ENCODE measurements at places on chromosomes 2 and 18. TPM values are rescaled to one million over a fixed set of nuclear protein-coding genes. Genes with fewer than 3 reads are reported as not detected.

Gene SULT6B1
- total RNA-seq = not detected

DNA sequence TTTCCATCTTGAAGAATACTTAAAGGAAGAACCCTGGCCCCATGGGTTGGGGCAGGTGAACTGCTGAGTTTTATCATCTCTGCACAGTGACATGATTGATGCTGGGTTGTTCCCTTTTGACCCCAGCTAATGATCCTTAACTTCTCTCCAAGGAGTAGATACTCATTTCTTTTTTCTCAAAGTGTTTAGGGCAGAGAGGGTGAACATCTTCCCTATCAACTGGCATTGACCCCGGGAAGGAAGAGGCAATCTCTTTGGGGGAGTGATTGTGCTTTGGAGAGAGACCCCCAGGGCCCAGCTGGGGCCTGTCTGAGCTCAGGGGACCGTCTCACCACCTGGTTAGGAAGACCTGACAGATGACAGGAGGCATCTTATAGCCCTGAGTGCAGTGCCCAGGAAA lies 190.6 kb downstream of the FHOD3 start:
- H3K27me3 ChIP-seq = no peaks in the 10 kb centered on the region
- H3K27ac ChIP-seq = no peak overlapping the region
- DNase-seq = no peak
- no peak overlapping the region for H3K4me3 ChIP-seq
- H3K4me1 ChIP-seq = no peaks in the 10 kb centered on the region

DNA sequence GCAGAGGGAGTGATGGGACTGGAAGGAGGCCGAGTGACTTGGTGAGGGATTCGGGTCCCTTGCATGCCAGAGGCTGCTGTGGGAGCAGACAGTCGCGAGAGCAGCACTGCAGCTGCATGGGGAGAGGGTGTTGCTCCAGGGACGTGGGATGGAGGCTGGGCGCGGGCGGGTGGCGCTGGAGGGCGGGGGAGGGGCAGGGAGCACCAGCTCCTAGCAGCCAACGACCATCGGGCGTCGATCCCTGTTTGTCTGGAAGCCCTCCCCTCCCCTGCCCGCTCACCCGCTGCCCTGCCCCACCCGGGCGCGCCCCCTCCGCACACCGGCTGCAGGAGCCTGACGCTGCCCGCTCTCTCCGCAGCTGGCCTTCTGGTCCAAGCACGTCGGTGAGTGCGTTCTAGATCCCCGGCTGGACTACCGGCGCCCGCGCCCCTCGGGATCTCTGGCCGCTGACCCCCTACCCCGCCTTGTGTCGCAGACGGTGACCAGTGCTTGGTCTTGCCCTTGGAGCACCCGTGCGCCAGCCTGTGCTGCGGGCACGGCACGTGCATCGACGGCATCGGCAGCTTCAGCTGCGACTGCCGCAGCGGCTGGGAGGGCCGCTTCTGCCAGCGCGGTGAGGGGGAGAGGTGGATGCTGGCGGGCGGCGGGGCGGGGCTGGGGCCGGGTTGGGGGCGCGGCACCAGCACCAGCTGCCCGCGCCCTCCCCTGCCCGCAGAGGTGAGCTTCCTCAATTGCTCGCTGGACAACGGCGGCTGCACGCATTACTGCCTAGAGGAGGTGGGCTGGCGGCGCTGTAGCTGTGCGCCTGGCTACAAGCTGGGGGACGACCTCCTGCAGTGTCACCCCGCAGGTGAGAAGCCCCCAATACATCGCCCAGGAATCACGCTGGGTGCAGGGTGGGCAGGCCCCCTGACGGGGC lies 4.6 kb downstream of the PROC start:
- H3K4me3 ChIP-seq = peak overlapping the region; percentile 41
- H3K27me3 ChIP-seq = peaks cover 49% of the 10 kb centered on the region
- H3K36me3 ChIP-seq = no peaks in the 10 kb centered on the region
- no peak for DNase-seq

- H3K4me1 ChIP-seq = peaks cover 6% of the 10 kb centered on the region
- DNase-seq = no peak
- no peak overlapping the region for H3K4me3 ChIP-seq
- H3K27ac ChIP-seq = no peak overlapping the region
- H3K27me3 ChIP-seq = no peaks in the 10 kb centered on the region
These were observed 140.7 kb upstream of the THUMPD2 start for GRCh38 chr2:39919511-39920306.

Gene SLC40A1
- total RNA-seq = 39.7 TPM

DNA sequence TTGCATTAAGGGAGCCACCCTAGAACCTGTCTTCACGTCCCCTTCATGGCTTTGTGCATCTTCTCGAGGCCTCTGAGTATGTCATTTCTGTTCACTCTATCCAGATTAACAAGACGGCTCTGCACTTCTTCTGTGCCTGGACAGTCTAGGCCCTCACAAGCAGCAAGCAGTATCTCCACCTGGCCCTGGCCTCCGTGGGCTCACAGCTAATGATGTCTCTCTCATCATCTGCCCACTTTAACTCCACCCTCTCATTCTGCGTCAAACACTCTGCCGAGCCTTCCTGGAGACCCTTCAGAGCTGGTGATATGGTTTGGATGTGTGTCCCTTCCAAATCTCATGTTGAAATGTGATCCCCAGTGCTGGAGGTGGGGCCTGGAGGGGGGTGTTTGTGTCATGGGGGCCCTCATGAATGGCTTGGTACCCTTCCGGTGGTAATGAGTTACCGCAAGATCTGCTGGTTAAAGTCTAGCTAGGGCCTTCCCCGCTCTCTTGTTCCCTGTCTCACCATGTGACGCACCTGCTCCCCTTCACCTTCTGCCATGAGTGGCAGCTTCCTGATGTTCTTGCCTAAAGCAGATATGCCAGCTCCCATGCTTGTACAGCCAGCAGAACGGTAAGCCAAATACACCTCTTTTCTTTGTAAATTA lies 132.5 kb upstream of the ID2 start:
- peaks cover 28% of the 10 kb centered on the region for H3K4me1 ChIP-seq
- DNase-seq = no peak
- H3K27me3 ChIP-seq = no peaks in the 10 kb centered on the region
- H3K36me3 ChIP-seq = no peaks in the 10 kb centered on the region
- no peak overlapping the region for H3K4me3 ChIP-seq

DNA sequence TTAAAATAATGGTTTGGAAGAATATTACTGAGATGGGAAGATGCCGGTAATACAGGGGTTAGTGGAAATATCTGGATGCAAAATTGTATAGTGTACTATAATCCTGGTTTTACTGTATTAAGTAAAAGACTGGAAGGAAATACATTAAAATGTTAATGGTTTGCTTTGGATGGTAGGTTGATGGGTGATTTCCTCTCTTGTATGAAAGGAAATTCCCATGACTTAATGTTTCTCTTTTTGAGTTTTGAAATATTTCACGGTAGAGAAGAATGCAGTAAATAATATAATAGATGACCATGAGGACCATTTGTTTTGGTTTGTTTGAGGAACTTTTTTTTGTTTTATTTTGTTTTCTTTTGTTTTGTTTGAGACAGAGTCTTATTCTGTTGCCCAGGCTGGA lies 8.2 kb downstream of the SPTBN1 start:
- no peak overlapping the region for H3K4me3 ChIP-seq
- no peak overlapping the region for H3K27ac ChIP-seq
- no peaks in the 10 kb centered on the region for H3K27me3 ChIP-seq
- H3K36me3 ChIP-seq = no peaks in the 10 kb centered on the region
